ENCODE measurements at places on chromosomes 4 and X.

DNA sequence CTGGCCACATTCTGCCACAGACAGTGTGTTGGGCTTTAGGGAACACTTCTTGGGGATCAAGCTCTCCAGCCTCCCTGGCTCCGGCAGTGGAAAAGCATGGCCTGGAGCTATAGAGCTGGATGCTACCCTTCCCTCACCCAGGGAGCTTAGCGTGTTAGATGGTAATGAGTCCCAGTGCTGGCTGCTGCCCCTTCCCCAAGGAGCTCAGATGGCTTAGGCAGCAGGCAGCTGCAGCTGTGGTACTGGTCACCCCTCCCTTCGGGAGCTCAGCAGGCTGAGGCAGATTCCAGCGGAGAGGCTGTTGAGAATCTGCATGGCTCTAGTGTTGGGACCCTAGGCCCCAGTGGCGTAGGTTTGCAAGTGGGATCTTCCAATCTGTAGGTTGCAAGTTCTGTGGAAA, 19.5 kb downstream of the TMEM144 start:
- no peak for DNase-seq

GRCh38 chrX:134369576-134369975, 90.4 kb upstream of the HPRT1 start:
- no peak for DNase-seq

GRCh38 chr4:126466848-126467247, 1152.1 kb downstream of the FAT4 start:
- no peak for DNase-seq

DNA sequence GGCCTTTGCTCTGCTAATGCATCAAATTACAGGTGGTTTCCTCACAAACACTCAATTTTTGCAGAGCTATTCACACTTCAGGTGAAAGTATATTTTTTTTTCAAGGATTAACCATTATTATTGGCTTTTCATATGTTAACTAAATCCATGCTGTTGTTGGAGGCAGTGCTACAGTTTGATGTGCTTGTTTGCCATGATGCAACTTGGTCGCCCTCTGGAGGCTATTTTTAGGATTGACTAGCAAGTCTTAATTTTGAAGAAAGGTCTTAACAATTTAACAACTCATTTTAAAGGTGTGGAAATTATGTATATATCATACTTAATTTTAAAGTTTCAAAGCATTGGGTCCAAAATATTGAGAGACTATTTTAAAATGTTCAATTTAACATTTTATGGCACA, 168.8 kb upstream of the FAM47A start:
- DNase-seq, result no peak

GRCh38 chr4:189113389-189113888, 827.2 kb upstream of the FRG1 start:
- DNase-seq, result no peak

DNA sequence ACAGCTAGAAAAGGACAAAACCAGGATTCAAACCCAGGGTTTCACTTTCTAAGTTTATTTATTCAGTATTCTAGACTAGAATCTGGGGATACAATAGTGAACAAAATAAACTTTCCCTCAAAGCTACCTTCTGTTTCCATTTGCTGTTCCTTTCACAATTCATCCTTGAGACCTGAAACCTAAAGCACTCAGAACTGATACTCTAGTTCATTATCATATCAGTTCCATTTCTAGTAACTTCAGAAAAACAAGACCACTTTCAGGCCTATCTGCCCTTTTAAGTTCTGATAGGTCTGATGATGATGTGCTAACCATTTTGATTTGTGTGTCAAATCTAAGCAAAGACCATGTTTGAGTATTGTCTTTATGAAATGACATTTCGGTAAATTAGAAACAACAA, 7.8 kb upstream of the XK start:
- no peak for DNase-seq
